ENCODE measurements at places on chromosomes 6 and 20.

DNA sequence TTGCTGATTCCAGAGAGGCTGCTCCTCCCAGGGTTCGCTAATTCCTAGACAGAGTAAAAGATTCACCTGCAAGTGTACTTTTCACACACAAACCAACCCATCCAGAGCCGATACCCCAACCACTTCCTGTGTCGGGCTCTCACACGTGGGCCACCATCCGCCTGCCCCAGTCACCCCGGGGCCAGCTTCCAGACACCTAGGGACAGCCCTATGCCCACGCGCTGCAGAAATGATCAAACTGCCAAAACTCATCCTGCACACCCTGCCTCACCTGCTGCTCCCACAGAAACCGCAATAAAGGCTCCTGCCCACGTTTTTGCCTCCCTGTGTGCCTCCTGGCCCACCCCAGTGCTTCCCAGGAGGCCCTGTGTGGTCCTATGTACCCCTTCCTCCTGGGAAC is 59.5 kb downstream of the PSMG4 start:
- no peak for DNase-seq

DNA sequence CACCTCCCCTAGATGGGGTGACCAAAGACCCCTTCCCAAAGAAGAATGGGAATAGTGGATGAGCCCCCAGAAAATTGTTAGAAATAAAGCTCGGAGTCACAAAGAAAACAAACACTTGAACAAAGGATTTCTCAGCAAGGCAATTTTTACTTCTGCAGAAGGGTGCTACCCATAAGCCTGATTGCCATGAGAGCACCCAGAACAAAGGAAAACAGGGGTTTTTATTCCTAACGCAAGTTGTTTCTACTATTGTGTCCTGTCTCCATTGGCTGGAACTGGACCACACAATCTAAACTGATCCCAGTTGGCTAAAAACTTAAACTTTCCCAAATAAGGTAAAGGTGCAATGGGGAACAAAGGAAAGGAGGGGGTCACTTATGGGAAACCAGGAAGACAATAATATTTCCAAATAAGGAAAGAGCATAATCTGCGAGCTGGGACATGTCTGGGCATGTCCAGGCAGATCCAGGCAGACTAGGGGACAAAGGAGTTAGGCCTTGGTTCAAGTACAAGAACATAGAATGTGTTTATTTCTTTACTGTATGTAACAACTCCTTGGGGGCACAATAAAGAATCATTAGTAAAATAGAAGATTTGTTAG is 20.0 kb downstream of the HLA-B start:
- DNase-seq, result no peak

- DNase-seq, result no peak
Observed at GRCh38 chr6:78614961-78615360, 252.4 kb upstream of the IRAK1BP1 start.

- no peak for DNase-seq
Observed at GRCh38 chr20:1383623-1384404, 9.0 kb downstream of the FKBP1A start.

GRCh38 chr6:10510592-10511367 is 10.4 kb upstream of the GCNT2 start:
- DNase-seq, result no peak

DNA sequence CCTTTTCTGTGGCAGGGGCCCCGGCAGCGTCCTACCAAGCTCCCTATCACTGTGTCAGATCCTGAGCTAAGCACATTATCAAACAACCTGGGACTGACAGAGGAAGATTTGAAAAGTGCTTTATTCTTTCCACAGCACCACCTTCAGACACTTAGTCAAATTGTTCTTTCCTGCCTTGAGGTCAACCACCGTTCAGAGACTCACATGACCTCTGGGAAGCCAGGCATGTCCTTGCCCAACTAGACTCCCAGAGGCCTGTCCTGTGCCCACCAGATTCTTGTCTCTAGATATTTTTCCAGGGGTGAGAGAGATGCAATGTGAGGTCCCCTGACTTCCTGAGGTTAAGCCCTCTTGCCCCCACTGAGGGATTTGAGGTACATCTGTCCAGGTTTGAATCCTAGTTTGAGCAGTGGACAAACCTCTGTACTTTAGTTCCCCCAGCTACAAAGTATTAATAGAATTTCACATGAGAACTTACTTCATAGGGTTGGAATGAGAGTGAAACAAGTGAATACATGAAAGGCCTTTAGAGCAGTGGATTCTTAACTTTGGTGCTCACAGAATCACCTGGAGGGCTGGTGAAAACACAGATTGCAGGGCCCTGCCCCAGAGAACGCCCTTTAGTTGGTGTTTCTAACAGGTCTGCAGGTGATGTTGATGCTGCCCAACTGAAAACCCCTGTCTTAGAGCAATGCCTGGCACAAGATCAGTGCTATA is 179.8 kb downstream of the CLIC5 start:
- no peak for DNase-seq

- DNase-seq, result no peak
Observed at GRCh38 chr20:57986666-57987065, 241.8 kb downstream of the ANKRD60 start.

DNA sequence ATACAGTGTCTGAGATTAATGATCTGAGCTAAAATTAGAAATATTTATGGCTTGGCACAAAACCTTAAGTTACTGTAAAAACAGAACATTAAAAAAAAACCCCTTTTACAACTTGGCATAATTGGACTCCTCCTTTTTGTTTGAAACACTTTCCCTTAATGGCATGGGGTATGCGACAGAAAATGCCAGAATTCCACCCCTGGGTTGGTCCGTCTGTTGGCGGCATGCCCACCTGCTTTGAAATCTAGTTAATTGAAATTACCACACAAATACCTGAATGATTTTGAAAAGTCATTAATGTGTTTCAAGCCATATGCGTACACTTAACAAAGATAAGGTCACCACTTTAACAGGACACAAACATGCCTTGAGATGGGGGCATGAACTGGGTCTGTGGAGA is 175.1 kb upstream of the FOXQ1 start:
- no peak for DNase-seq

DNA sequence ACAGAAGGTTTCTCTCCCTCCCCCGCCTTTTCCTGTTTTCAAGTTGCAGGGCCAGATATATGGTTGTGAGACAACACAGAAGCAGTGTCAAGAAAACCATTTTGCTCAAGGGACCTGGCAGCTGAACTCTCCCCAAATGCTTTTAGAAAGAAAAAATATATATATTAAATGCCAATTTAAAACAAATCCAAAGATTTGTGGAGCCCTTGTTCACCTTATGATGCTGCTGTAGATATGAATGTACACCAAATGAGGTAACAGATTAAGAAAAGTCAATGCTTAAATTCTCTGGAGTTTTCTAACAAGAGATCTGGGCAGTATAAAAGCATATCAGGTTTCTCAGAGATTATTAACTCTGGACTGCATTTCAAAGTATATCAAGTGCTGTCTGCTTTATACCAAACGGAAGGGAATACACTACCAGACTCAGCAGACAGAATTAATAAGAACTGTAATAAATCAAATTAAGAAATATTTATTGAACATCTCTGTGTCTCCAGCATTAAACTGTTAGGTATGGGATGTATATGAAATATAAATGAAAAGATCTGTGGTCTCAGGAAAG is 357.5 kb downstream of the HDGFL1 start:
- DNase-seq, result no peak

- no peak for DNase-seq
Observed at GRCh38 chr6:104855507-104855906, 4.2 kb downstream of the HACE1 start.

DNA sequence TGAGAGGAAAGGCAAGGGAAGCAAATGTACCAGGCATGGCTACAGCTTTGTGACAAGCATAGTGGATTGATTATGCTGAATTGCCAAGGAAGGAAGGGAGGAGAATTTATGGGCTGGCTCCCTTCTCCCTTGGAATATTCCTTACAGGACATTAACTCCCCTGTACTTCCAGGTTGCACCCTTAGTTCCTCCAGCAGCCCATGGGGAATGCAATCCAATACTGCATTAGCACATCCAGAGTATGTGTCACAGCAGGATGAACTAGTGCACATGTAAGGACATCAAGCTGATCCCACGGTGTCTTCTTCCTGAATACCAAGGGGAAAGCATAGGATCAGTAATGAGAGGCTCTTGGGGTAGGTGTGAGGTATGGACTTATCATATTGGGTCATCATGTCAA is 390.7 kb upstream of the POU3F2 start:
- no peak for DNase-seq

GRCh38 chr6:162262466-162263196 is 464.9 kb downstream of the PRKN start:
- no peak for DNase-seq

DNA sequence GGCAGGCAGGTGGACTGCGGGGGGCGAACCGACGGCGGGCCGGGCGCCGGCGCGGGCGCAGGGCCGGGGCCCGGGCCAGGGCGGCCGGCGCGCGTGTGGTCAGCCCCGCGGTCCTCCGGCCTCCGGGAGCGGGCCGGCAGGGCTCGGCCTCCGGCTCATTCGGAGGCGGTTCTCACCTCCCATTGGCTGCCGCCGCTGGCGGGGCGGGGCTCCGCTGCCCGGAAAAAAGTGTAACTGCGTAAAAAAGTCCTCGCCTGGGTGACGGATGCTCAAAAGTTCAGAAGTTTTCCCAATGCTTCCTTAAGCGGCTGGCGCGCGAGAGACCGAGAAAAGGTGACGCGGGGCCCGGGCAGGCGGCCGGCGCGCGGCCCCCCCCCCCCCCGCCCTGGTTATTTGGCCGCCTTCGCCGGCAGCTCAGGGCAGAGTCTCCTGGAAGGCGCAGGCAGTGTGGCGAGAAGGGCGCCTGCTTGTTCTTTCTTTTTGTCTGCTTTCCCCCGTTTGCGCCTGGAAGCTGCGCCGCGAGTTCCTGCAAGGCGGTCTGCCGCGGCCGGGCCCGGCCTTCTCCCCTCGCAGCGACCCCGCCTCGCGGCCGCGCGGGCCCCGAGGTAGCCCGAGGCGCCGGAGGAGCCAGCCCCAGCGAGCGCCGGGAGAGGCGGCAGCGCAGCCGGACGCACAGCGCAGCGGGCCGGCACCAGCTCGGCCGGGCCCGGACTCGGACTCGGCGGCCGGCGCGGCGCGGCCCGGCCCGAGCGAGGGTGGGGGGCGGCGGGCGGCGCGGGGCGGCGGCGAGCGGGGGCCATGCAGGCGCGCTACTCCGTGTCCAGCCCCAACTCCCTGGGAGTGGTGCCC is at the start of gene FOXC1:
FOXC1 (plus strand) TSS at position 268 of the 849 bp plus-strand sequence; CDS start at position 799, 531 bp downstream.
- DNase-seq, result peak; percentile 92

GRCh38 chr6:131998255-131998982 is 47.2 kb upstream of the CCN2 start:
- peak; percentile 55 for DNase-seq

- no peak for DNase-seq
Observed at GRCh38 chr6:167670938-167671338, 155.8 kb upstream of the AFDN start.

GRCh38 chr6:131368198-131368911 is 204.7 kb upstream of the ARG1 start:
- no peak for DNase-seq

- no peak for DNase-seq
Observed at GRCh38 chr20:39259010-39259803, 297.1 kb downstream of the DHX35 start.

GRCh38 chr6:2839195-2839981 is 2.3 kb downstream of the SERPINB1 start:
- DNase-seq, result no peak

DNA sequence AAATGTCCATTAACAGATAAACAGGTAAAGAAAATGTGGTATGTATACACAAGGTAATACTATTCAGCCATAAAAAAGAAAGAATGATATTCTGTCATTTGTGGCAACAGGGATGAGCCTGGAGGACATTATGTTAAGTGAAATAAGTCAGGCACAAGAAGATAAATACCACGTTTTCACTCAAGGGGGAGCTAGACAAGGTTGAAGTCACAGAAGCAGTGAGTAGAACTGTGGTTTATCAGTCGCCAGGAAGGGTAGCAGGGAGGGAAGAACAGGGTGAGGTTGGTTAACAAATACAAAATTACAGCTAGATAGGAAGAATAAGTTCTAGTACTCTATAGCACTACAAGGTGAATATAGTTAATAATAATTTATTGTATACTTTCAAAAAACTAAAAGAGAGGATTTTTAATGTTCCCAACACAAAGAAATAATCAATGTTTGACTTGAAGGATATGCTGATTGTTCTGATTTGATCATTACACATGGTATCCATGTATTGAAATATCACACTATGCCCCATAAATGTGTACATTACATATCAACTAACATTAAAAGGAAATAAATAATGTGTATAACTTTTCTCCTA is 21.1 kb downstream of the RTN4IP1 start:
- no peak for DNase-seq

GRCh38 chr6:136102991-136103688 is 147.0 kb downstream of the MTFR2 start:
- DNase-seq, result no peak

- no peak for DNase-seq
Observed at GRCh38 chr6:162538643-162539064, 188.9 kb downstream of the PRKN start.

DNA sequence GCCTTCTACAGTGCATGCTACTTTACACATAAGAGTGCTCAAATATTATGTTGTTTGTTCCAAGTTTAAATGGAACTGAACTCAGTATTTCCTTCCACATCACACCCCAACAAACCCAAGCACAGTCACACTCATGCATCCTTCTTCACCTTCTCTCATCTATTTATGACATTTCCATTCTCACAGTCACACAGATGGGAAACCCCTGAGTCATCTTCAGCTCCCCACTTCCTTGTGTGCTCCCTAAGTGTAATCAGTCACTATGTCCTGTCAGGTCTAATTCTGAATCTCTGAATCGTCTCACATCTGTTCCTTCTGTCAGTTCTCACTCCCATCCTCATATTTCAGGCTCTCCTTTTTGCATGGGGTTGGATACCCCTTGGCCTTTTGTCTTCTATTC is 96.0 kb downstream of the RIMS1 start:
- DNase-seq, result no peak

GRCh38 chr6:67009818-67010217 is 1302.8 kb upstream of the EYS start:
- DNase-seq, result no peak

GRCh38 chr6:158149641-158150040 is 18.4 kb downstream of the SERAC1 start:
- DNase-seq, result no peak

DNA sequence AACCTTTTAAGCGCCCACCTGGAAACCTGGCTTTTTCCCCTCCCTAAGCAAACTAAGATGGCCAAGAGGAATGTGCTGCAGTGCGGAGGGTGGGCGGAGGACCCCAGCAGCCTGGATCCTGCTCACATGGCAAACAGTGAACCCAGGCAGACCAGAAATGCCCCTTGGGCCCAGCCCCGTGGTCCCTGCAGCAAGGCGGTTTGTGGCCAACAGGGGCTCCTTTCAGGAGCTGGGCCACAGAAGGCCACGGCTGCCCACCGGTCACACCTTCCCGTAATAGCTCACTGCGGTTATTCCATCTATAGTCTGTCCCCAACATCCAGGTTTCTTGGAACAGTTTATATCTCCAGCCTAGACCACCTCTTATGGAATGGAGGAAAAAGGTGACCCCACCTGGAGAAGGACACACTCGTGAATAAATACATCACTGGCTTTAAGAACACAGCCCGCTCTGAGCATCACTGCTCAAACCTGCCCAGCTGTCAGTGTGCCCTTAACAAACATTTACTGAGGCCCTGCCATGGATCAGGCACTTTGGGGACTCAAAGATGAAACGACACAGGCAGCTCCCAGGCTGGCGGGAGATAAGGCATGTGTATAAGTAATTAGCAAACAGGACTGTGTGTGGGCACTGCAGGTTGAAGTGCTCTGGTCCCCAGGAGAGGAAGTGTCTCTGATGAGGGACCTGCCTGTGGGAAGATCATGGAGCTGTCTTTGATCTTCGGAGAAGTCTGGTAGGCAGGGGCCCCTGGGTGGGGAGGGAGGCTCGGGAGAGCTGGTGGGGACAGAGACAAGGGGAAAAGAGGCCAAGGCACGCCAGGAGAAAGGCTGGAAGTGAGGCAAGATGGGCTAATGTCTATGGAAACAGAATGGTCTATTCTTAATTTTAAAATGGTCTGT is 3.2 kb upstream of the TUBB1 start:
- no peak for DNase-seq
